ENCODE measurements at places on chromosomes 2 and 18.

- DNase-seq: no peak
These were observed 10.1 kb downstream of the COL4A4 start for GRCh38 chr2:227153758-227154486.

DNA sequence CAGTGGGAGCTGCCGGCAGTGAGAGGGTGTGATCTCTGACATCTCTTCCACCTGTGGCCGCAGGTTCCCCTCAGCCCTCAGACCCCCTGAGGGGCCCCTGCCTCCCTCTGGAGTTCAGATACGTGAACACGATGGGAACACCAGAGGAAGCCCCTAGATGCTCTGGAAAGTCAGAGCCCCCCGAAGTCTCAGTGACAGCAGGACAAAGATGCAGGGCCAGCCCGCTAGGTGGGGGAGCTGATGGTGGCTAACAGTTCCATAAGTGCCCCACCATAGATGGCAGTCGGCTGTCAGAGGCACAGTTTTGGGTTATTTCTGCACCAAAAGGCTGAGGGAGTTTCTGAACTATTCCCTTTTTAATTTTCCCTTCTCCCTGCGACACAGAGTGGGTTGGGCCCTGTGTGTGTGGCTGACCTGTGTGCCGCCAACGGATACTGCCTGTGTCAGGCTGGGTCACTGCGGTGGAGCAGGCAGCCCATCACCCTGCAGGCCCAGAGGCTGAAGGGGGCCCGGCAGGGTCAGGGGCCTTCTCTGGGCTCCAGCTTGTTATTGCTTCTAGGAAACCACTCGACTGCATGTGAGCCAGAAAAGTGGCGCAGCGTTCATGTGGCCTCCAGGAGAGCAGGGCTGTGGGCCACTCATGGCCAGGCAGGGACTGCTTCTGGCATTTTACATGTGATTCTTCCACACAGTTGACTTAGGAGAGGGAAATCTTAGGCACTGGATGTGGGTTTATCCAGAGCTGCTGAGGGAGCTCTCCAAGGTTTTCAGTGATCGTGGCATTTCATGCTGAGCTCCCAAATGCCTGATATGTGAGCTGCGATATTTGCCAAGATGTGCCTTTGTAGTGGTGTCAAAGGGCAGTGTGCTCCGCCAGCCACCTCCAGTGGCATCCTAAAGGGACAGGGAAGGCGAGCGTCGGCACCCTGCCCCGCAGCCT lies 225.1 kb downstream of the SH3RF3 start:
- no peak for DNase-seq

DNA sequence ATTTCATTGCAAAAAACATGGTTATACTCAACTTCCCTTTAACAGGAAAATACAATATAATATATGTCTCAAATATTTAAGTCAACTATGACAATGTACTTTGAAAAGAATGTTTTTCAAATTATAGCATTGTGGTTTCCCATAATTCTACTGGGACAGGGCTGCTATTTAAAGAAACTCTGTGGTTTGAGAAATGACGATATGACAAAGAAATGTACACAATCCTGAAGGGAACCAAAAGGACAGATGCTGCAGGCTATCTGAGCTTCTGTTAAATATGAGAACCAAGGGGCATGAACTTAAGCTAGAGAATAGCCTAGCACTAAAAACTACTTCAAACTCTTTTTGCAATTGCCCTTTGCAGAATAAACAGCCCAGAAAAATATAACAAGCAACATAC lies 415.9 kb downstream of the GRB14 start:
- DNase-seq: no peak

DNA sequence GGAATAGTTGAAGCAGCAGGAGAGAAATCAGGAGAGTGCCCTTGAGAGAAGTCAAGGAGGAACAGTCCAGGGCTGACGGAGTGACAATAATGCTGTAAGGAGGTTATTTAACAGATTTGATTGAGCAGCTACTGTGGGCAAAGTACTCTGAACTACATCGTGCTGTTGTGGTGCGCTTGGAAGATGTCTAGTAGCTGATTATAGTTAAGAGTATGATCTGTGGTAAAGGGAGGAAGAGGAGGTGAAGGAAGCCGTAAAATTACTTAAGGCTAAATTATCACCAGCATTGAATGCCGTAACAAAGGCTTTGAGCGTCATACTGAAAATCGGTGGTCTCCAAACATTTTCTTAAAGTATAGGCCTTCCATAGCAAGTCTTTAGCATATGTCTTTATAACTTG lies 4.5 kb downstream of the PCBP1 start:
- no peak for DNase-seq

DNA sequence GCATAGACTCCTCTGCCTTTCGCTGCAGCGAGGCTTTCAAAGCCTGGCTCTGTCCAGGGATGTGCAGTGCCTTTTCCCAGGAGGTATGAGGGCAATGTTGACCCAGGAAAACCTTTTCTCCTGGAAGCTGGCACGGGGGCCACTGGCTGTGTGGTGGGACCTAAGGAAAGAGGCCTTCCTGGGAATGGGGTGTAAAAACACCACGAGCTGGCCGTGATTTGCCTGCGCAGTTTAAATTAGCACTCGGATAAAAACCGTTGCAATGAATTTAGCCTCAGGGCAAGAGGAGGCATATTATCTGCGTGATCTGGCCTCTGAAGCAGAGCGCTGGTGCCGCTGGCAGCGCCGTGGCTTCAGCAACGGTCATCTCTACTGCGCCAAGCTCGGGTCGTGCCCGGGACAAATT lies 3.0 kb downstream of the OSR1 start:
- DNase-seq: no peak

DNA sequence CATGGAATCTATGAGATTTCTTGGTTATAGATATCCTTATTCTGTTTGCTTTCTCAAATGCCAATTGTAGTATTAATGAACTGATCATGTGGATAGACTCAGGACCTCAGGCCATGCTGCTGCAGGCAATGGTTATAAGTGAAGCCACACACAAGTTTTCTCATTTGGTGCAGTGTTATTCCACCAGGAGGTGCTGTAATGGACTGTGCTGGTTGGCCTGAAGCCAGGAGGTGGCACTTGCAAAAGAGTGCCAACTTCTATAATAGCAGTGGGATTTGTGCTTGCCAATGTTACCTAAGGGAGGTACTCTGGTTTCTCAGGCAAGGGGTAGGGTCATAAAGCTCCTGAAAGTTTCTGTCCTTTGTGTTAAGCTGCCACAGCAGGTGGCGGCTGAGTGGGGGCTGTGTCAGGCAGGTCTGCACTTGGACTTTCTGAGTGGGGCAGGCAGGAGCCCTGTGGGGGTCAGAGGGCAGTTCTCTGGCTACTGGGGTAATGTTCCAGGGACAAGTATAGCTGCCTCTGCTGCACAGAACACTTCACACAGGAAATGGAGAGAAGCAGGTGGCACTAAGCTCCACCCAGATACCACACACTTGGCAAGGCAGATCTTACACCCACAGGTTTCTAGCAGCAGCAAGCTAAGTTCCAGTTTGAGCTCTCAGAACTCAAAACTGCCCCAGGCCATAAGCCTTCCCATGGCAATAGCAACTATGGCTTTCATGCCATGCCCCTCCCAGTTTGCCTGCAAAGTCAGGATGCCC lies 352.6 kb upstream of the CWC22 start:
- DNase-seq: no peak

DNA sequence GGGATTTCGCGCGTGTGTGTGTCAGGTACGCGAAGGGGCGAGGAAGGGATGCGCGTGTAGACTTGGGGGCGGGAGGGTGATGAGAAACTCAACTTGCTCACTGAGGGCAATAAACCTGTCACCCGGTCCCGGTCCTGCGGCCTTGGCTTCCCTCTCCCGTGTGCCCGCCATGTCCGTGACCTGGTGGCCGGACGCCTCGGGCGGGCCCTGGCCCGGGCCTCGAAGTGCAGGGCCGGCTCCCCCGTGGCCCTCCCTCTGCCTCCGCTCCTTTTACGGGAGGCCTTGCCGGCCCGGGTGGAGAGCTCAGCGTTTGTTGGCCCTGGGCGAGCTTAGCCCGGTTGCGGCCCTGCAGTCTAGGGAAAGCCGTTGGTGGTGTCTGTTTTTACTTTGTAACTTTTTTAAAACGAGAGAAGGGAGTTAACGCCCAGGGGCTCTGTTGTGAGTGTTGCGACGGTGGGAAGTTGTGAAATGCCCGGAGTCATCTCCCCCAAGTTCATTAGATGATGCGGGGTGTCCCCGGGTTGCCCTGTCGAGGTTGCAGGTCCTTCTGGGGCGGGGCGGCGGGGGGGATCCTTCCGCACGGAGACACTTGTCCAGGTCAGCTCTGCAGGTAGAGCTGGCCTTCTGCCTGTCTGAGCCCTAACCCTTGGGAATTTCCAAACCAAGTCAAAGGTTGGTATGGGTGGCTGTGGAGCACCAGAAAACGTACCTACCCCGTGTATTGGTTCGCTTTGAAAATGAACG lies 883 bp downstream of the SMCHD1 start:
- DNase-seq: no peak

GRCh38 chr2:107202962-107203591 lies 317.1 kb upstream of the ST6GAL2 start:
- no peak for DNase-seq

- DNase-seq: no peak
These were observed 448.7 kb upstream of the VRK2 start for GRCh38 chr2:57597940-57598339.

- no peak for DNase-seq
These were observed 20.8 kb downstream of the RBMS1 start for GRCh38 chr2:160472839-160473251.

DNA sequence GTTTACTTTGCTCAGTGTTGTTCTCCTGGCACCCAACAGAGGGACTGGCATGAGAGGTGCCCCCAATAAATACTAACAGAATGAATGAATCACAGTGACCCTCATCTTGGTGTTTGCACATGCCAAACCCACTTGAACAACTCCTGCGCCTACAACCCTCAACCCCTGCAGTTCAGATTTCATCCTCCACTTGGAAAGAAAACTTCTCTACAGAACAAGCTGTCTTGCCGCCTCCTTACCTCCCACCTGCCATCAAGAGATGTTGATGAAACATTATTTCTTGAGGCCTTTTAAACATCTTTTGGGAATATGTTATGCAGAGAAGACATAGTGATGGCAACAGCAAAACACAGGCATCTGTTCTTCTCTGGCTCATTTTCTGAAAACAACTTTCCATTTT lies 216.0 kb upstream of the SH3BP4 start:
- DNase-seq: no peak

- DNase-seq: no peak
These were observed 1028.4 kb upstream of the PIK3C3 start for GRCh38 chr18:40926679-40927078.

DNA sequence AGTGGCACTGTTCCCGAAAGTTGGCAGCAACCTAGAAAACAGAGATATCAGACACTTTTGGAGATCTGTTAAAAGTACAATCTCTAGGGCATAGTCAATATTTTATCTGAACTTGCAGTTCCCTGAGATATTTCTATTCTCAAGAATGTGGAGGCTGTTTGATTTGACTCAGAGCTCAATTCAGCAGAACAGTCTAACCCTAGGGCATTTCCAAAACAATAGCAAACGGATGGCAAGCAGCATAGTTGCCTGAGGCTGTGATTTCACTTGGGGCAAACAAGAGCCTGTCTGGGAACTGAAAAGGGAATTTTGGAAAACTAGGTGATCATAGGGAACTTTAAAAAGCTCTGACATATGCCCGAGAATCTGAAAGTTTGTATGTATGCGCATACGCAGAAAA lies 772.8 kb upstream of the LRRTM1 start:
- DNase-seq: no peak

DNA sequence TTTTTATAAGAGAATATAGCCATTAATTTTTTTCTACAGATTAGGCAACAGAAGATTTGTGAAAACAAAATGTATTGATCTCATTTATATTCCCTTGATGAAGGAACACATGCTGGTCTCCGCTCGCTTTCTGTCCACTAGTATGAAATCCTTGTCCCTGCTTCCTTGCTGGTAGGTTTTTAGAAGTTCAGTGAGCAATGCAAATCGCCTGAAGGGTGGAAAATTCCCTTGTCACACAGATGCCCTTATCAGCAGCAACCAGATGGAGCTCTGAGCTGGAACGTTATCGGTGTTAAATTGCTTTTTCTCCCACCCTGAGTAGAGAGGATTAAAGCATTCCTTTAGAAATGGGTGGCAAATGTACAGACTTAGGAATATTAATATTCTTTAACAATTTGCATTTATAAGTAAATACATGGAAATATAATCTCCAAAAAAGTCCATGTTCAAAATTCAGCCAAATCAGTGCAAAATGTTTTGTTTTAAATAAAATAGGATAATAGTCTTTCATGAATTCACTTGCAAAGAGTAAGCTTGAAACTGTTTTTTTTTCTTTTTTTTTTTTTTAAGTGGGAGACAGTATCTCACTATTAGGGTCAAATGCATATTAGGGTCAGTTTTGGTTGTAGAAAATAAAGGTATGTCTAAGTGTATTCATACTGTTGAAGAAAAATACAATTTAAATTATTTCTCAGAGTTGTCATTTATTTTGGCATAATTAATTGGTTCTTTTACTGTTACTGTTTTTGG lies 164.0 kb upstream of the MYO3B start:
- DNase-seq: no peak

GRCh38 chr2:187324631-187325030 lies 123.4 kb downstream of the CALCRL start:
- no peak for DNase-seq

- no peak for DNase-seq
These were observed 155.5 kb upstream of the ACVR2A start for GRCh38 chr2:147689220-147689909.

DNA sequence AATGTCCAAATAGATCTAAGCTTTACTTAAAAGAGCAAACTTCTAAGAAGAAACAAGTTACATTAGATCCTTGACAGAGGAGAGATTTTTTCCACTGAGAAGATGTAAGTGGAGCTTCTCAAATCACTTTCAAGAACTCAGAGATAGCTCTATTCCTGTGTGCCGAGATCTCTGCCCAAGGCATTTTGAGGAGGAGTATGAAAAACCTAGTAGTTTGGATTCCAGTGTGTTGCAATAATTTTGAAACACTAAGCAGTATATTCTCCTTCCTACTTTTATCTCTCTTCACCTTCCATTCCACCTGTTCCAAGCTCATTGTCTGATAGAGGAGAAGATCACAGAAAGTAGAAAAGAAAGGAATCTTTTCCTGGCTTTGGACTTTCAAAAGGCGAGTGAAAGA lies 192.0 kb upstream of the TANK start:
- DNase-seq: no peak

DNA sequence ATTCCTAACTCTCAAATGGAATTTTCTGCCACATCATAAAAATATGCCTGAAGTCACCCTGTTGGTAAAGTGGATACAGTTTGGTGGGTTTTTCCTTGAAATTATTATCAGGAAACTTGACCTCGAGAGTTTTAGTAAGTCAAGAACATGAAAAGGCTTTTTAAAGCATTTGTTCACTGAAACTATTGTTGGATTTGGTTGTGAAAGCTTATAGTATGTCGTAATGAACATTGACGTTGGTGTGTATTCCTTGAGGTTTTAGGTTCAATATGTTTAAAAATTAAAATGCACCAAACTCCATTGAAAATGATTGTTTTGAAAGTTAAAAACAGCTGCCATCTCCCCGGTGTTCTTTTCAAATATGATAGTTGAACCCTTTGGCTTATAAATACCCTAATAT lies 30.8 kb downstream of the AOX1 start:
- no peak for DNase-seq

All from dorsolateral prefrontal cortex (tissue), 122 donors.